Brain pericyte (primary cell): ENCODE measurements at places on chromosomes 3 and 15.

- no peak for DNase-seq
Observed at GRCh38 chr15:65101411-65101890, 13.5 kb downstream of the UBAP1L start.

GRCh38 chr3:127172781-127173515, 20.0 kb upstream of the PRR23E start:
- DNase-seq: no peak

DNA sequence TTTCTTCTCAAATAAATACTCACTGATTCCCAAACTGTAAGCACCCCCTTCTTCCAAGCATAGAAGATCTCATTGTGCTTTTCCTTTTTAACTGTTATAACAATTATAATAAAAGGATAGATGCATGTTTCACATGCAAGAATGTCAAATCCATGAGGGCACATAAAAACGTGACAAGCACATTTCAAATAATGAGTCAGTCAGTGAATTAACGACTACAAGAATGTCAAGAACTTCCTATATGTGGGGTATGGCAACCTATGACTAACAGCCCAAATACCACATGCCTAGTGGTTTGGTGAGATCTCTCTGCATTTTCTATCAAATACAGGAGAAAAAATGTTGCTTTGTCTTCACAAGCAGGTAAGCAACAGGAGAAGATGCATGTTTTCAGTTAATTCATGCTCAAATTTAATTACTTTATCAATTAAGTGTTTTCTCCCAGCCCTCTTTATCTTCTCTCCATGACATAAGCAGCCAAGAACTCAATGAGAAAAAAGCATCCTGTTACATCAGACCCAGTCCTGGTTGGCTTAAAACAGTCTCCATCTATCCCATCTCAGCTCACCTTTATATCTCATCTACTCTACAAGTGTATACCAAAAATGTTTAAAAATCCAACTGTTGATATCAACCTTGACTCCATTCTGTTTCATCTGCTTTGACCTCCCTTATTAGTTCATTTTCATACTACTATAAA, 181.5 kb upstream of the LMCD1 start:
- no peak for DNase-seq

DNA sequence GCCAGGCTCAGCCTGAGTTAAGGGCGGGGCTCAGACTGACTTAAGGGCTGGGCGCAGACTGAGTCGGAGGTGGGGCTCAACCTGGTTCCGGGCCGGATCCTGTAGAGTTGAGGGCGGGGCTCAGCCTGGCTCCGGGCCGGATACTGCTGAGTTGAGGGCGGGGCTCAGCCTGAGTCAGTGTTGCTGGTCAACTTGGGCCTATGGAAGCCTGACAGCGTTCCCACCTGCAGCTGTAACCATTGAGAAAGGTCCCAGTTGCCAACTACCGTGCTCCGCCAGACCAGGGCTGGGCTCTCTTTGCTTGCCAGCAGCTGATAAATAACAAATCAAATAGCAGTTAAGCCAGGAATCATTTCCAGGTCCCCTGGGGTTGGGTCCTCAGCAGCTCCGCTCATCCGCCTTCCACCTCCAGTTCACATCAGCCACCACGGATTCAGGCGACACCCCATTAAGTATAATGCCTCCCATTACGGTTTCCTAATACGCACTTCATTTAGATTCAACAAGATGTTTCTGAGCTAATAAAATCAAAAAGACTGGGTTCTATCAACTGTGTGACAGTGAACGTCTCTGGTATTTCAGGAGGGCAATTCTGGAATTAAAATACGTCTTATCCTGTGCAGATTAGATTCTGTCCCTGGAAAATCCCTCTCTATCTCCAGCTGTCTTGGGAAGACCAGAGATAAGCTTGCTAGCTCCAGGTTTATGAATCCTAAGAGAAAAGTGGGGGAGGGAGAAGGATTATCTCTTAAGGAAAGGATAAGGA, 7.3 kb downstream of the GRIP2 start:
- DNase-seq: no peak

- no peak for DNase-seq
Observed at GRCh38 chr3:123618076-123618708, 33.3 kb upstream of the HACD2 start.

DNA sequence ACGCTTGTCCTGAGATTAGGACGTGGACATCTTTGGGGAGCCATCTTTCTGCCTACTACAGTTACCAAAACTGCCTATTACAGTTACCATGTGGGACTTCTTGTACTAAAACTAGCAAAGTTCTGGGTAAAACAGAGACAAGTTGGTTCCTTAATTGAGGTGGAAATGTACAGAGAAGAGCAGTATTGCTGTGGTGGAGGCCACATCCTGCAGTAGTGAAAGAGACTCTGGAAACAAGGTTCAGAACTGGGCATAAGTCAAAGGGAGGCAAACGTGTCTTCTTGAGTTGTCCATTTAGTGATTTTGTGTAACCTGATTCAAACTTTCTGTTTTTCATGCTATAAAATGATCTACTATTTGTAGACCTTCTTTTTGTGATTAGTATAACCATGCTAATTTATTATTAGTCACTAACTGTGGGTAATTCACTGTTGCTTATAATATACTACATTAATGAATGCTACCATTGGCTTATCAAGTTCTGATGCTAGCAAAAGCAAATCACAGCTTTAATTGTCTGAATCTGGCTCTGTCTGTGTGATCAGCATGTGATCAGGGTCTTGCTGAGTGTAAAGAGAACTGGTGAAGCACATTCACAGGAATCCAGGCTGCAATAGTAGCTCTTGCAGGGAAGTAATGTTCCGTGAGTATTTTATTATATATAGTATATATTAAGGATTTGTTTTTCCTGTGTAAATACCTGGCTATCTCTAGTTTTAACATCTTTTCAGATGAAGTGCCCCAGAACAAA, 207.9 kb upstream of the GAP43 start:
- no peak for DNase-seq

DNA sequence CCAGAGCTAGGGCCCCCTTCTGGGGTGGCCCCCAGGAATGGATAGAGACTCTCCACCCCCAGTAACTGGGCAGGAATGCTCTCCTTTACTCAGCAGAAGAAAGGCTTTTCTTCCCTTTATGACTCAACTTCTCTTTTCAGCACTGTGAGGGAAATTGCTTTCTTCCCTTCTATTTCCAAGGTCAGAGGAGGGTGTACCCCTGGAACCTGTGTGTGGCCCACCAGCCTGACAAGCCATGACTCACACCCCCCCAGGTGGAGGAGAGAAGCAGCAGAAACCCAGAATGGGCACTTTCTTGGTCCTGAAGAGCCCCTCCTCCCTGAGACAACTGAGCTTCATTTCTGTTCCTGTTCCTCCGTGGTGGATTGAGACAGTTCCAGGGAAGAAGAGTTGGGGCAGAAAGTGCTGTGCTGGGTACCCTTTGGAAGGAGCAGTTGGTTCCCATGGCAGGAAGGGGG, 2.7 kb upstream of the ANKRD63 start:
- no peak for DNase-seq

- no peak for DNase-seq
Observed at GRCh38 chr15:75197062-75197630, 4.5 kb upstream of the C15orf39 start.

GRCh38 chr3:26365706-26366105, 256.9 kb upstream of the LRRC3B start:
- DNase-seq: no peak

DNA sequence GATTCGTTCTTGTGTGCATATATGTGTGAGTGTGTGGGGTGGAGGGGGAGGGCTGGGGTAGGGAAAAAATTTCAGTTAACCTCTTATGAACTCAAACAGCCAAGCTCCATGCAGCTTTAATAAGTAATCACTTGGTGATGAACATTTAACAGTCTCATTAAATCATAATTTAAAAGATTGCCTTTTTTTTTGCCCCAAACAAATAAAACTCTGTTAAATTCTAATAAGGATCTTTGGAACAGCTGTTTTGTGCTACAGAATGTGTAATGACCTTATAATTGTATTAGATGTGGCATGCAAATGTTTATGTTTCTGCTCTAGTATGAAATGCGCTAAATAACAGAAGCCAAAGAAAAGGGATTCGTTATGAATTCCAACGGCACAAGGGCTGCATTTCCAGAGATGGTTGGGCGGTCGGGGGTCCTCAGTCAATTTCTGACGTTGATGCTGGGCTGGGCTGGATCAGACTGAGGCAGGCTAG, 80.0 kb upstream of the RORA start:
- DNase-seq: no peak

GRCh38 chr15:66701422-66702034, 508 bp upstream of the SMAD6 start:
- DNase-seq: peak; percentile 50

GRCh38 chr3:5144316-5144994, 22.4 kb downstream of the ARL8B start:
- DNase-seq: no peak

GRCh38 chr3:119647171-119647570, 13.2 kb downstream of the POPDC2 start:
- DNase-seq: no peak

GRCh38 chr3:177257006-177257405, 59.7 kb upstream of the TBL1XR1 start:
- no peak for DNase-seq

DNA sequence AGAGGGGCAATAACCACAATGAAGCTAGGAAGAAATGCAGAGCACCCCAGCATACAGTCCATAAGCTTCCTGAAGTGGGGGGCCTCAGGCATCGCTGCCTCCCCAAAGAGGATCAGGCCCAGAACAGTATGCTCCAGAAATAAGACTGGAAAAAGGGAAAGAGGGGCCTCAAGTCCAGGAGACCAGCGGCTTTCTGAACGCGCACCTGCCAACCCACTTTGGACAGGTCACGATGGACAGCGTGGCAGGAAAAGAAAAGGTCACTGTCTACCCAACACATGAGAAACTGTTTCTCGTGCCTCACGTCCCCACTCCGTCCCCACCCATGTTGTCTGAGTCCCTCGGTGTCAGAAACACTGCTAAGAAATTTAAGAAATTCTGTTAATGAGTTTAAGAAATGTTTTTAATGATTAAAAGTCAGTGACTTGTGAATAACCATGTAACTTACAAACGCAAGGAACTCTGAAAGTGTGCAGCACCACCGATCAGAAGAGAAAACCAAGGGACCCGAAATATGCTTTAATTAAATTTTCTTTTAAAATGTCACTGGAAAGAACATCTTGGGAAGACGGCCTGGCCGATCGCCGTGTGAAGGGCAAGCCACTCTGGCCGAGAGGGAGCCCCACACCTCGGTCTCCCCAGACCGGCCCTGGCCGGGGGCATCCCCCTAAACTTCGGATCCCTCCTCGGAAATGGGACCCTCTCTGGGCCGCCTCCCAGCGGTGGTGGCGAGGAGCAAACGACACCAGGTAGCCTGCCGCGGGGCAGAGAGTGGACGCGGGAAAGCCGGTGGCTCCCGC, 1.7 kb upstream of the PPARG start:
- no peak for DNase-seq
